ENCODE measurements at places on chromosomes 13 and 19.

- DNase-seq, result peak; percentile 34
Measured at GRCh38 chr13:26037302-26037701, 14.5 kb downstream of the SHISA2 start.

DNA sequence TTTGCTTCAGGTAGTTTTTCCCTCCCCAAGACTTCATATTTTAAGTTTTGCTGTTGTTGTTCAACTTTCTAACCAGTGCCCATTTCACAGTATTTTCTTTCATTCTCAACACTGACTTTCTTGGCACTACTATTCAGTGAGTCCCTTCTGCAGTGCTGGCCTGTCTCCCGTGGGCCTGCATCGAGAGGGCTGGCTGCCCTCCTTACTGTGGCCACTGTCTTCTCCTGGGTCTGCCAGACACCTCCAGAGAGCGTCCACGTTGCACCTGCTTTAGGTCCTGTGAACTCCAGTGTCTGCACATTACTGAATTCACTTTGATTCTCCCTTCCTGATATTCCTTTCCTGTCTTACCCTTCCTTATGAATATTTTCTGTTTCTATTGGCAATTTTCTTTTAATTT, 27.3 kb downstream of the COL4A1 start:
- DNase-seq, result no peak

- no peak for DNase-seq
Measured at GRCh38 chr13:86161257-86161656, 362.0 kb upstream of the SLITRK6 start.

DNA sequence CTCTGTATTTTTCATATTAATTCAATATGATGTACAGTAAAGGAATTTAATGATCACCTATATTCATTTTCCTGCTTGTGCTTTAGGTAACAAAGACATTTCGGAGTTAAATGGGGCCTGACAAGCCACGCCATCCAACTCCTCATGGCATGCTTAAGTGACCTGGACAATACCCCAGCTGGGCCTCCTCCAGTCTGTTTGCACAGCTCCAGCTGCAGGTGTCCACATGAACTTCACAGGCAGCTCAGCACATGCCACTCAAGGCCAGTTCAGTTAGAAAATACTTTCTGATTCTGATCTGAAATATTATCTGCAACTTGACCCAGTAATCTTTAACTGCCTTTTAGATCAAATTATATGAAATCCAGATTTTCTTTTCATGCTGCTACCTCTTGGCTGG, 89.6 kb upstream of the SLC15A1 start:
- no peak for DNase-seq

DNA sequence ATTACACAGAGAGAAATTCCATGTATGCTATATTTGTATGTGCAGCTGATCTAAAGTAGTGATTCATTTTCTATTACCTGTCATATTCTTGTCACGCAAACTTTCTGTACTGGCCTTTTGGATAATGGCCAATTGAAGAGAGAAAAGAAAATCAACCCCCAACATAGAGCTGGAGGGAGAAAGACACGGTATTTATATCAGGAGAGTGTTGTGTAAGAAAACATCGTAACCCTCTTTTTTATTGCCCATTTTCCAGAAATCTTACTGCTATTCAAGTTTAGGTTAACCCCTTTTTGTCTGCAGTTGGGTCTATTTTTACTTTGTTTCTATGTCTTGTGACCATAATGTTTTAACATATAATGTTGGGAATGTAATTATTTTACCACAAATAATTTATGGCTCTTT, 27.9 kb downstream of the DGKH start:
- no peak for DNase-seq

DNA sequence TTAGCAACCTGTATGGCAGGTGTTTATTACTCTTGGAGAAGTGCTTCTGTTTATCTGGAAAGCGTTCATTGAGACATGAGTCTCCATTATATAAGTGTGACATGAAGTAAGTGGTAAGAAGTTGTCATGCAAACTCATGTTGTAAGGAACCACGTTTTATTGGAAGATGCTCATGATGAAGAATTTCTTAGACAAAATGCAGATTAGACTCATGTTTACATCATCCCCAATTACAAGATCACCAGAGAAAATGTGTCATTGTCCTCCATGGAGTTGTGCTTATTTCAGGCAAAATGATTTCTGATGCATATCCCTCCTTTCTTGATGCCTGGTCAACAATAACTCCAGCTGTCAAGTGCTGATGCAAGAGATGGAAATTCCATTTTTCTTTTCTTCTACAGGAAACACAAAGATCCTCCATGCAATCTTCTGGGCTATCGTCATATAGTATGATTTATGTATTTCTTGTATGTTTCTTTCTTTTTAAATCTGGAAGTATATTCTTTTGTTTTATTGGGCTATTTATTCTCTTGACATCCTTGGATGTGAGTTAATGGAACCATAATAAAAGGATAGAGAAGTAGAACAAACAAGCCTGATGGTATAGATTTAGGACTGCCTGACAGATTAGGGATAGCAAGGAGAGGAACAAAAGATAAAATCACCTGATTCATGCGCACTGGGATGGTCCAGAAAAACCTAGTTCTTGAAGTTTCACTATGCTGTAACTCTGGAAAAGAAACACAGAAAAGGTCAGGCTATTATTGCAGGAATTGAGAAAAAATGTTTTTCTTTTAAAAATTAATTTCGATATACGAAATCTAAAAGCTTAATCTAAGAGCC, 50.7 kb upstream of the DIAPH3 start:
- DNase-seq, result no peak

- DNase-seq, result no peak
Measured at GRCh38 chr13:22240716-22241115, 569.8 kb downstream of the FGF9 start.

DNA sequence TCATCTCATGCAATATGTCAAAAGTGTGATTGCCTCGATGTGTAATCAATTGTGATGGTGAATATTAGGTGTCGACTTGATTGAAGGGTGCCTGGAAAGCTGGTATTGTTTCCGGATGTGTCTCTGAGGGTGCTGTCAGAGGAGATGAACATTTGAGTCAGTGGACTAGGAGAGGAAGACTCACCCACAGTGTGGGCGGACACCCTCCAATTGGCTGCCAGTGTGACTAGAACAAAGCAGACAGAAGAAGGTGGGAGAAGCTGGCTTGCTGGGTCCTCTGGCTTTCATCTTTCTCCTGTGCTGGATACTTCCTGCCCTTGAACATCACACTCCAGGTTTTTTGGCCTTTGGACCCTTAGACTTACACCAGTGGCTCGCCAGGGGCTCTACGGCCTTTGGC, 15.5 kb upstream of the CABP5 start:
- no peak for DNase-seq

GRCh38 chr13:112985803-112986408, 16.9 kb downstream of the MCF2L start:
- DNase-seq, result no peak

- peak; percentile 91 for DNase-seq
Measured at GRCh38 chr19:24054044-24054935, 32.7 kb upstream of the ZNF254 start.

- peak; percentile 83 for DNase-seq
Measured at GRCh38 chr13:80012251-80012650, 328.7 kb downstream of the SPRY2 start.

DNA sequence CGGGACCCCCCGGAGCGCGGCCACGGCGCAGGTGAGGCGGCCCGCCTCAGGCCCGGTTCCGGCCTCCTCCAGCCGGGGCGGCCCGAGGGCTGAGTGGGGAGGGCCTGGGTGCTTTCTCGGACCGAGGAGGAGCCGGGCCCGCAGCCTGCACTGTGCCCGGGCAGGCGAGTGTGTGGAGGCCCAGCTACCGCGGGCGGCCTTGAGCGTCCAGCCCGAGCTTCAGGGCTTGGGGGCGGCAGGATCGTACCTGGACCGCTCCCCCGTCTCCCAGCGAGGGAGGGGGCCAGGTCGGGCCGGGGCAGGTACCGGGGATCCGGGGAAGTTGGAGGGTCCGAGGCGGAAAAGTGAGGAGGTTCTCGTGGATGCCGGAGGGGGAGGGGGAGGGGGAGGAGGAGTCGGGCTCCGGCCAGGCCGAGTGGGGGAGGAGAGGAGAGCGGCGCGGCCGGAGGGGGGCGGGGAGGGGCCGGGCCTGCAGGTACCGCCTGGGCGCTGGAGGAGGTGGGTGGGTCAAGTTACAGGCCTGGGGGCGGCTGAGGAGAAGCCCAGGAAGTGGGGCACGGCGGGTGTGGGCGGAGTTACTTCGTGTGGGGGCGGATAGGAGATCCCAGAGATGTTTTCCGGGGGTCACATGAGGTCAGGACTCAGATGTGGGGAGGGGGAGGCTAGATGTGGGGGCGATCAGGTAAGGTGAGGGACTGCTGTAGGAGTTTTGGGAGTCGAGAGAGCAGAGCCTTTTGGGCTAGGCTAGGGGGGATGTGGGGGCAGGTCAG, 545 bp downstream of the NACC1 start:
- peak; percentile 65 for DNase-seq

GRCh38 chr13:39370554-39370953, 232.4 kb downstream of the LHFPL6 start:
- DNase-seq, result no peak

GRCh38 chr19:3708207-3708931, at the start of gene TJP3:
Gene TJP3, plus strand, starts transcription at chr19:3708384. Its CDS starts 20,049 bp downstream, at chr19:3728433.
- DNase-seq, result peak; percentile 47

- no peak for DNase-seq
Measured at GRCh38 chr13:78743973-78744372, 85.0 kb upstream of the OBI1 start.

DNA sequence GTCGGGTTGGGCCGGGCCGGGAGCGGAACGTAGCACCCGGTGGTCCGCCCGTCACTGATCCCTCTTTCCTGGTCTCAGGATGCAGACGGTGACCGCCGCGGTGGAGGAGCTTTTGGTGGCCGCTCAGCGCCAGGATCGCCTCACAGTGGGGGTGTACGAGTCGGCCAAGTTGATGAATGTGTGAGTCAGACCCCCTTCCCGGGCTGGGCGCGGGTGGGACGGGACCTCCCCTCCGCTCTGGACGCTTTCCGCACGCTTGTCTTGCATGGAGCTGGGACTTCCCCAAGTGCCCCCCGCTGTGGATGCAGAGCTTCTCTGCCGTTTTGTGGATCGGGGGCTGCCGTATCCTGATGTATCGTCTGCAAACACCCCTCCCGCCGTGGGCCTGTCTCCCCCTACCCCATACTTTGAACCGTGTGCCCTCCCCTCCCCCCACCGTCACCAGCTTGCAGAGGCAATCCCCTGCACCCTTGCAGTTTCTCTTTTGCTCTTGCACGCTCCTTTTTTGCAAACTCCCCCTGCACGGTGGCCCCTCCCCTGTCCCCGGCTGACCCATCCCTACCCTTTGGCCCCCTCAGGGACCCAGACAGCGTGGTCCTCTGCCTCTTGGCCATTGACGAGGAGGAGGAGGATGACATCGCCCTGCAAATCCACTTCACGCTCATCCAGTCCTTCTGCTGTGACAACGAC, 669 bp downstream of the GADD45B start:
- DNase-seq, result peak; percentile 81

GRCh38 chr19:548886-549830, 5.3 kb downstream of the GZMM start:
- no peak for DNase-seq

GRCh38 chr13:74171641-74172040, 37.4 kb upstream of the KLF12 start:
- DNase-seq, result no peak

- peak; percentile 16 for DNase-seq
Measured at GRCh38 chr13:106702505-106702904, 134.6 kb upstream of the ARGLU1 start.

DNA sequence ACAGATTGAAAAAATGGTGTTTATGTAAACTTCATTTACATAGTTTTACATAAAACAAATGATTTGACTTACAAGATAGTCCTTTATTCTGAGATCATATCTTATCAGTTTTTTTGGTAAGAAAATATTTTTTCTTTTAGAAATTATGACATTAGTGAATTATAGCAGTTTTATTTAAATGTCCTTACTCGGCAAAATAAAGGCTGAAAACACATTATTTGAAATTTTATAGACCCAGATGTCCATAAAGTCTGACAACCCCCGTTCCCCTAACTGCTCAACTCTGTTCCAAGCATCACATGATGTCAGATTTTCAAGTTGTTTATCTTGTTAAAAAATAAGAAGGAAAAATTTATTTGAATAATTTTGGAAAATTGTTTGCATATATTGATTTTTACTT, 46.7 kb upstream of the RFC3 start:
- no peak for DNase-seq
